ENCODE measurements at places on chromosomes 3 and 15.

DNA sequence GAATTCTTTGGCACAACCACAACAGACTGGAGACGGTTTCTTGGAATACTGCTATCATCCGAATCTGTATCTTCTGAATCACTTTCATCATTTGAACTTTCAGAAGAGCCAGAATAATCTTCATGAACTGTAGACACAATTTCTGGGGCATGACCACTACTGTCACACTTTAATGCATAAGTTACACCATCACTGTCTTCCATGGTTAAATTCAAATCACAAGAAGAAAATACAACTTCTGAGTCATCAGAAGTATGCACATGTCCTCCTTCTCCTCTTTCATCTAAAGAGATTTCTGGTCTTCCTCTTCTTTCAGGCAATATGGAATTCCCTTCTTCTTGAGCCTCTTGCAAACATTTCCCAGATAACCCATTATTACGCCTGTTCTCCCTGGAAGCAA lies 42.5 kb downstream of the SETD2 start:
- DNase-seq = no peak

GRCh38 chr15:82808634-82809041 lies 790 bp upstream of the WHAMM start:
- no peak for DNase-seq

DNA sequence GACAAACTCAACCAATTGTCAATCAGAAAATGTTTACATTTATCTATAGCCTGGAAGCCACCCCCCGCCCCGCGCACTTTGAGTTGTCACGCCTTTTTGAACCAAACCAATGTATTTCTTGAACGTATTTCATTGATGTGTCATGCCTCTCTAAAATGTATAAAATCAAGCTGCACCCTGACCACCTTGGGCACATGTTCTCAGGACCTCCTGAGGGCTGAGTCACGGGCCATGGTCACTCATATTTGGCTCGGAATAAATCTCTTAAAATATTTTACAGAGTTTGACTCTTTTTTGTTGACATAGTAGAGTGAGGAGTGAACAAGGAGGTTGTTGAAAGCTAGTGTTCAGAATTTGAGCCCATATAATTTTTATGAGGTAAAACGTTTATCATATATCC lies 6.5 kb downstream of the MCTP2 start:
- DNase-seq = no peak

- no peak for DNase-seq
Observed at GRCh38 chr3:35894735-35895134, 255.4 kb downstream of the ARPP21 start.

DNA sequence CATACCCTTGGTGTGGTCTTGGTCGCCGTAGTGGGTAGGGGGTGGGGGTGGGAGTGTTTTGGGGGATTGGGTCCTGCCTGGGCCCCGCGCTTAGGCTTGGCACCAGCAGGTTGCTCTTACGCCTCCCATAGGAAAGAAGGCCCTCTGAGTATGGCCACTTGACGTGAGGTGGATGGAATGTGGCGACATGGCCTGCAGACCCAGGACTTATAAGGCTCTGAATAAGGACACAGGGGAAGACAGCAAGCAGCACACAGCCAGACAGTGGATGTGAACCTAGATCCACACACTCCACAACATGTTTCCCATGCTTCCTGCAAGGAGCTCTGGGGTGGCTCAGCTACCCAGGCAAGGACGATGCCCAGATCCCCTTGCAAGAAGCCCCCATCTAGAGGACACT lies 12.4 kb downstream of the RBPMS2 start:
- no peak for DNase-seq

DNA sequence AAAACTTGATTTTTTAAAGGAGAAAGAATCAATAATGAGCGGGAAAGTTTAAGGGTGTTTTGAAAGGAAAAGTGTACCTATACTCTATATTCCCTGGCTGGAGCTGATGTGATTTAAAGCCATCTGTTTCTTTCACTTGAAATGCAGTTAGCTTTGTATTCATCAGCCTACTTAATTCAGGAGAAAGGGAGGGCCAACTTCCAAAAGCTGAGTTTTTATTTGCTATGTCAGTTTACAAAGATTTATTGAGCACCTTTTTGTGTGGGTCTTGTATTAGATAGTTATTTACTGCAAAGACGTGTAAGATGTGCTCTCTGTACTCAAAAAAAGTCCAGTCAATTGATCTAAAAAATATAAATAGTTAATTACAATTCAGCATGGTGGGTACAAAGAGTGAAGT lies 176.2 kb upstream of the GOLIM4 start:
- DNase-seq = no peak

DNA sequence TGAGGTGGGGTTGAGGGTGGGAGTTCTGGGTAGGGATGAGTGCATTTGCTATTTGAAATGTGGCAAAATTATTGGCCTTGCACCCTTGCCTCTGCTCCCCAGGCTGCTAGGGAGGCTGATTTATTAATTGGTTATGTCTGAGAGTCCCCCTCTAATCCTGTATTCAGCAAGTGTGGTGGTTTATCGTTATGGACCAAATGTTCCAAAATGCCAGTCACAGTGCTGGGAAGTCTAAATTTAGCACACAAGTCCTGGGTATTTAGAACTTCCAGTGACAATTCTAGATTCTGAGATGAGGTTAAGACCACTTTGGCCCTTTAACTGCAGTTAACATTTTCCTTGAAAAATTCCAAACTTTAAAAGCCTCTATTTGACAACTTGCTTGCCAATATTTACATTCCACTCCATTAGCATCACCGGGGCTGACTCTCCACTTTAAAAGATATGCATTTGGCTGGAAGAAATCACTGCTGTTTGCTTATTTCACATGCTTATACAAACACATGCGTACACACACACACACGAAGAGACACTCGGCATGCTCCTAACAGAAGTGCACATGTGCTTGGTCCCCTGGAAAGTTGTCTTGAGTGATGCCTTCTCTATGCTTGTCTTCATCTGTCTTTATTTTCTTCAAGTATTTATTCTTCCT lies 247.7 kb downstream of the IL20RB start:
- DNase-seq = no peak

- DNase-seq = no peak
Observed at GRCh38 chr15:101088271-101088670, 163.6 kb downstream of the CHSY1 start.

DNA sequence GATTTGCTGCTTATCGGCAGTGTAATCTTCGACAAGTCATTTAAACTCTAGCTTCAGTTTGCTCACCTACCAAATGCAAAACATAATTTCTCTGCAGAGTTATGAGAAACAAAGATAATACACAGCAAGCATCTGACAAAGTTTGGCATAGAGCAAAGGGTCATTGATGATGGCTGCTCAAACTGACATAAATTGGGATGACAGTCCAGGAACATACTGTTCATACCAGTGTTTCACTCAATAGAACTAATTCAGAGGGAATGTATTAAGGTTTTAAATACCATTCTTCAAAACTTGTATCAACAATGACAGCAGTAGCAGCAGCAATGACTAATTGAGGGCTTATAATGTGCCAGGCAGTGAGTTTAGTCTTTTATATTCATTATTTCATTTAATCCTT lies 137.6 kb downstream of the SPATA16 start:
- no peak for DNase-seq

DNA sequence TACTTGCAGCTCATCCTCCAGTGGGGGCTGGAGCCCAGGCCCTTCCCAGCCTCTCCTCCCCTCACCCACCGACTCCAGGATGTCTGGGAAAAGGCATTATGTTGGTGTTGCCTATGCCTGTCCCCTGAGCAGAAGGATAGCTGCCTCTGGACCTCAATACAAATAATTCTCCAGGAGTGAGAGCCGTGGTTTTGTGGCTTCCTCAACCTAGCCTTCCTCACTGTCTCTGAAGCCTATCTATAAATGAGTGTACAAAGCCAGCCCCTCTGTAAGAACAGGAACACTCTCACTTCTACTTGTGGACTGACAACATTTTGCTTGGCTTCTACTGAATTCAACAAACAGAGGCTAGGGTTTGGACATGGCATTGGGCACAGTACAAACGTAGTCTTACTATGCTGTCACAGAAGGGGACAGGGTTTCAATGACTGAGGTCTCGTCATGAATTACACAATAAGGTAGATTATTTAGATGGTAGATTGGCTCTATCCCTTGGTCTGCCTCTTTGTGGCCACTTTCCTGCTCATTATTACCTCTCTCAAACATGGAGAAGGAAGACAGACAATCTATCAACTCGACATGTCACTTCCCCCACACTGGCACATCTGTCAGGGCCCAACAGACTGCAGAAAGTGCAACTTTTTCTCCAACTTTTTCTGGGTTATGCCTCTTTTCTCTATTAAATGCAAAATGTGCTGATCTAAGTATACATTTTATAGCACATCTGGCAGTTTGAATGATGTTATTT lies 82.8 kb upstream of the MEX3B start:
- no peak for DNase-seq

GRCh38 chr15:38853608-38854007 lies 289.0 kb upstream of the RASGRP1 start:
- DNase-seq = peak; percentile 15

- DNase-seq = no peak
Observed at GRCh38 chr15:85751291-85752123, 43.2 kb downstream of the KLHL25 start.

- DNase-seq = no peak
Observed at GRCh38 chr3:168859143-168859542, 763.4 kb upstream of the GOLIM4 start.

DNA sequence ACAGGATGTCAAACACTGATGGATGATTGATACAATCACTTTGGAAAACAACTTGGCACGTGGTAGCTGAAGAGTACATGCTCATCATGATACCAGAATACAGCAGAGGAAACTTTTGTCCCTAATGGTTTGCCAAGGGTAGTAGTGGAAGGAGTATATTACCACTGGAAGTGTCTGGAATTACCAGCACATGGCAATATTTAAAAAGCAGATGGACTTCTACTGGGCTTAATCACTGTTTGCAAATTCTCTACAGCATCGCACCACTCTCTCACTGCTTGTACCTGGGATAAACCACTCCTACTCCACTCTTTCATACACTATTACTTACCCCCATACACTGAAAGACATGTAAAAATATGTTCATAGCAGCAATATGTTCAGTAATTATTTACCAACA lies 19.6 kb upstream of the GP5 start:
- no peak for DNase-seq

- no peak for DNase-seq
Observed at GRCh38 chr3:141086188-141086587, 35.0 kb downstream of the SPSB4 start.

GRCh38 chr3:22893644-22894325 lies 309.3 kb upstream of the UBE2E2 start:
- no peak for DNase-seq

DNA sequence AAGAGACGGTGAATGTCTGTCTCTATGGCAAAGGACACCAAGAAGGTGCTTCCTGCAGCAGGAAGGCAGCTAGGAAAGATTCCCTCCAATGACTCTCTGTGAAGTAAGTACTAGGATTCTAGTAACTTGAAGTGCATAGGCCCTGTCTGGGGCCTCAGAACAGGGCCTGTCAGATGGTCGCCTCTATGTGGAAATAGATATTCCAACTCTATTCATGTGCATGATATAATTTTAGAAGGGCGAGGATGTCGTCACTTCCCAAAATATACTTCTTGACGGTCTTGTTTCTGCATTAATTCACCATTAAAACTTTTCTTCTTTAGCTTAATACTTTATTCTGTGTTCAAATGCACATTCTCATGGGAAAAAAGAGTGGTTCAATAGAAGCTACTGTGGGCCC lies 167.0 kb downstream of the TLE3 start:
- DNase-seq = no peak

- DNase-seq = no peak
Observed at GRCh38 chr3:56851966-56852884, 50.5 kb upstream of the ARHGEF3 start.

DNA sequence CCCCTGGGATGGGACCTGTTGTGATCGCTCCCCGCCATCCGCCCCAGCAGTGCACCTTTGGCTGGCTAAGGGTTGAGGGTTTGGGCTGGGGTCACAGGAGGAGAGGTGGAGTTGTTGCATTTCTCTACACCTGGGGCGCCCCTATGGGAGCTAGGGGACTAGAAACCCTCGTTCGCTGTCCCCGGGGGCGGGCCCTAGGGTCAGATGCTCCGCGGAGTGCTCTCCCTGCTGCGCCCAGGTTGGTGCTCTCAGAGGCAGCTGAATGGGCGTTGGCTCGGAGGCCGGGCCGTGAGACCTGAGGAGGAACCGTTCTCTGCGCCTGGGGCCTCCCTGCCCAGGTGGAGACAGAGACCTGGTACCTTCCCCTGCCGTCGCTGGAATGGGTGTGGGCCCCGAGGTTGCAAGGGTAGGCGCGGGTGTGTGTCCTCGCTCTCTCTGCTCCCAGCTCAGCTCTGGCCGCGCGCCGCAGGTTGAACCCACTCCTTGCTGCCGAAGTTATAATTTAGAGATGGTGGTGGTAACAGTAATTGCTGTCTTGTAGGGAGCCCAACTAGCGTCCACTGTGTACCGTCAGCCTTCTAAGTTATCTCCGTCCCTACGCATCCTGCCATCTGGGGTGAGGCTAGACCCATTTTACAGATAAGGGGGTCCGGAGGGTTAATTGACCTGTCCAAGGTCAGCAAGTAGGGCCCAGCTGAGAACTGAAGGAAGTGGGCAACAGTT lies 965 bp downstream of the FLNB start:
- DNase-seq = peak; percentile 32

GRCh38 chr15:44532689-44533088 lies 4.3 kb upstream of the EIF3J start:
- no peak for DNase-seq

DNA sequence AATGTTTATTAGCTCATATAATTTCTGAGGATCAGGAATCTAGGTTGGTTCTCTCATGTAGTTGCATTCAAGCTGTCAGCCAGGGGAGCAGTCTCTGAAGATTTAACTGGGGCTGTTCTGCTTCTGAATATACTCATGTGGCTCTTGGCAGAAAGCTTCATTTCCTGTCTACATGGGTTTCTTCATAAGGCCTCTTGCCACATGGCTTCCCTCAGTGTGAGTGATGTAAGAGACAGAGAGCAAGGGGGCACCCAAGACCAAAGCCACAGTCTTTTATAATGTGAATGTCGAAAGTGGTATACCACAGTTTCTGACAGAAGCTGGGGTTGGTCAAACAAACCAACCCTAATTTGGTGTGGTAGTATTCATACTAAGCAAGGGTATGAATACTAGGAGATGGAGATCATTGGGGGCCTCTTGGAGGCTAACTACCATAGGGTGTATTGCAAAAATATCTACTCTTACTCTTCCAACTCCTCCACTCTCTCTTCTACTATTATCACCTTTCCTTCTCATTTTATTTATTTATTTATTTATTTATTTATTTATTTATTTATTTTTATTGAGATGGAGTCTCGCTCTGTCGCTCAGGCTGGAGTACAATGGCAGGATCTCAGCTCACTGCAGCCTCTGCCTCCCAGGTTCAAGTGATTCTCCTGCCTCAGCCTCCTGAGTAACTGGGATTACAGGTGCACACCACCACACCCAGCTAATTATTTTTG lies 123.8 kb downstream of the B3GALNT1 start:
- no peak for DNase-seq

- no peak for DNase-seq
Observed at GRCh38 chr3:160746976-160747375, 9.1 kb upstream of the PPM1L start.

DNA sequence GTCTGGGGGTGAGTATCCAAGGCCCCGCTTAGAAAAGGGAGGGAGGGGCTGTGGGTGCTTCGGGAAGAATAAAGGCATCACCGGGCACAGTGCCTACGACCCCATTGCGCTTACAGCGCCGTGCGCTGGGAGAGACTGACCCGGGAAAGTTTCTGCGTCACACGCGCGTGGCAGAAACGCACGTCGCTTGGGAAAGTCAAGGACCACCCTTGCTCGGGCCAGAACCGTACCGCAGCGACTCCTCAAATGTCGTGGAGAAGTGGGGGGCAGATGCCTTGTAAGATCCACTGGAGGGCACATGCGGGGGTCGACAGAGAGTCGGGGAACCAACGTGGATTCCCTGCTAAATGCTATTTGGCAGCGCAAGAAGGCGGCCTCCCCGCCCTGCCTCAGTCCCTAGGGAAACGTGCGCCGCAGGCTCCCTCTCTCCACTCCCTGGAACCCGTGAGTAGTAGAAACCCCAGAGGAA lies 2.4 kb downstream of the ADAMTS9 start:
- DNase-seq = no peak
